Naive thymus-derived CD4-positive, alpha-beta T cell (primary cell): ENCODE measurements at places on chromosomes 12 and 14.

DNA sequence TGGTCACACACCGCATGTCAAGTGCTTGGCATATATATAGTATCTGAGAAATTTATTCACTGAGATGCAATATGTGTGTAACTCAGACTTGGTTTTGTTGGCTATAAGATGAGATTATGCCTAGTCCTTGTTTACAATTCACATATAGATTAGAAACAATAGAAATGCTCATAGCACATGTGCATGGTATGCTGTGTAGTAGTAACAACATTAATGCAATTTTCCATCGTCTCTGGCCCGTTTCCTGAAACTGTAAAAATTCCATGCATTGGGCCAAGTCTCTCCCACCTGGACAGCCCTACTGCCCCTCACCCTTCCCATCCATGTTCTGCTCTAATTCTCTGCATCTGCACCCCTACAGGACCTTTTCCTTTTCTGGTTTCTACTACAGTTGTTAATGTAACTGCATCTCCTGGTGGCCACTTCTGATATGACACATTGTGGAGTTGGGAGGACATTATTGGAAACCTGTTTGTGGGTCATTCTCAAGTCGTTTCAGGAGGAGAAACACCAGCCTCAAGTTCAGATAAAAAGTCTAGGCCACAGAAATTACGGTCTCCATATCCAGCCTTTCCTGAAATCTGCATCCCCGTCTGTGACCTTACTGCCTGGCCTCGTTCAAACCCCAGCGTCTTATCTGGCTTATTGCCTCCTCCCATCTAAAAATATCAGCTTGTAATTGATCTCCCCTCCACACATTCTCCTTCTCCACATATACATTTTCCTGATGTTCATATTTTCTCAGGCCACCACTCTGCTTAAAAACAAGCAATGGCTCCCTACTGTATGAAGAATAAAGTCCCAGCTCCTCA is 37.5 kb downstream of the EMP1 start:
- no peak overlapping the region for H3K4me3 ChIP-seq
- H3K36me3 ChIP-seq = no peaks in the 10 kb centered on the region
- H3K27ac ChIP-seq = no peak overlapping the region
- no peaks in the 10 kb centered on the region for H3K4me1 ChIP-seq

GRCh38 chr12:53602176-53602864 is 23.9 kb downstream of the ATF7 start:
- H3K4me1 ChIP-seq = no peaks in the 10 kb centered on the region
- no peak overlapping the region for H3K27ac ChIP-seq
- H3K27me3 ChIP-seq = no peaks in the 10 kb centered on the region
- H3K4me3 ChIP-seq = no peak overlapping the region
- DNase-seq = no peak
- no peaks in the 10 kb centered on the region for H3K36me3 ChIP-seq

- no peak overlapping the region for H3K4me3 ChIP-seq
- no peak for DNase-seq
- H3K27ac ChIP-seq = no peak overlapping the region
- peaks cover 34% of the 10 kb centered on the region for H3K4me1 ChIP-seq
Observed at GRCh38 chr12:92049403-92049802, 96.2 kb downstream of the BTG1 start.

- no peak overlapping the region for H3K27ac ChIP-seq
- H3K27me3 ChIP-seq = no peaks in the 10 kb centered on the region
- H3K4me1 ChIP-seq = no peaks in the 10 kb centered on the region
- H3K4me3 ChIP-seq = no peak overlapping the region
- no peak for DNase-seq
- no peaks in the 10 kb centered on the region for H3K36me3 ChIP-seq
Observed at GRCh38 chr12:51254536-51254935, 15.7 kb downstream of the SMAGP start.

DNA sequence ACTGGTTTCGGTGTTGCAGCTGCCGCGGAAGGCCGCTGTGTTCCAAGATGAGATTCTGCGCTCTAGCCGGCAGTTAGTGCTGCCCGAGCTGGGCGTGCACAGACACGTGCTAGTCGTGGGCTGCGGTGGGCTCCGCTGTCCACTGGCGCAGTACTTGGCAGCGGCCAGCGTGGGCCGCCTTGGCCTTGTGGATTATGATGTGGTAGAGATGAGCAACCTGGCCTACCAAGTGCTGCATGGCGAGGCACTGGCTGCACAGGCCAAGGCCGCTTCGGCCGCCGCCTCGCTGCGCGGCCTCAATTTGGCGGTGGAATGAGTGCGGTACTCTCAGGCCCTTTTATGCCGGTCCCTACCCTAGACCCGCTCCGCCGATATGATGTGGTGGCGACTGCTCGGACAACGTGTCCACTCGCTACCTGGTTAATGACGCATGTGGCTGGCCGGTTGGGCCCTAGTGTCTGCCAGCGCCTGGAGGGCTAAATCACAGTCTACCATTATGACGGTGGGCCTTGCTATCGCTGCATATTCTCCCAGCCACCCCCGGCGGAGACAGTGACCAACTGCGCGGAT is 102.2 kb downstream of the SNAPC1 start:
- H3K4me3 ChIP-seq = no peak overlapping the region
- no peak overlapping the region for H3K27ac ChIP-seq
- H3K36me3 ChIP-seq = no peaks in the 10 kb centered on the region
- H3K4me1 ChIP-seq = no peaks in the 10 kb centered on the region

DNA sequence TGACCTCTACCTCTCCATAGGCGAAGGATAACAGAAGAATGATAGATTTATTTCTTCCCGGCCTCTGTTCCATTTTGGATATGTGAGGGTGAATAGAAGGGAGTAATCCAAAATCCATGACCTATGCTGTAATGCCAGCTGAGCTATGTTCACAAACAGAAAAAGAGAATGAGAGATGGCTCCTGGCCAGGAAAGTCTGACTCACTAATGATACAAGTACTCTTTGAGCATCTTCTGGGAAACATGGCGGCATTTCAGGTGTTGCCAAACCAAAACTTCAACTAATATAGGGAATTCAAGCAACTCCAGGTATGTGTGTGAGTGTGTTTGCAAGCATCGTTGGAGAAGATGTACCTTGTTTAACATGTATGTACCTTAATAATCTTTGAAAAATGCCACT is 55.1 kb downstream of the MED13L start:
- H3K36me3 ChIP-seq = no peaks in the 10 kb centered on the region
- DNase-seq = no peak
- no peaks in the 10 kb centered on the region for H3K27me3 ChIP-seq
- no peak overlapping the region for H3K27ac ChIP-seq
- H3K4me1 ChIP-seq = peaks cover 4% of the 10 kb centered on the region

- H3K4me1 ChIP-seq = no peaks in the 10 kb centered on the region
- H3K27me3 ChIP-seq = no peaks in the 10 kb centered on the region
- H3K4me3 ChIP-seq = no peak overlapping the region
- H3K27ac ChIP-seq = no peak overlapping the region
- H3K36me3 ChIP-seq = no peaks in the 10 kb centered on the region
Observed at GRCh38 chr12:87939182-87939581, 90.0 kb downstream of the C12orf50 start.
